Right renal cortex interstitium (tissue), 3 donors: ENCODE measurements at places on chromosomes 6 and 20.

- DNase-seq = no peak
These were observed 28.4 kb downstream of the IL20RA start for GRCh38 chr6:137016356-137016755.

DNA sequence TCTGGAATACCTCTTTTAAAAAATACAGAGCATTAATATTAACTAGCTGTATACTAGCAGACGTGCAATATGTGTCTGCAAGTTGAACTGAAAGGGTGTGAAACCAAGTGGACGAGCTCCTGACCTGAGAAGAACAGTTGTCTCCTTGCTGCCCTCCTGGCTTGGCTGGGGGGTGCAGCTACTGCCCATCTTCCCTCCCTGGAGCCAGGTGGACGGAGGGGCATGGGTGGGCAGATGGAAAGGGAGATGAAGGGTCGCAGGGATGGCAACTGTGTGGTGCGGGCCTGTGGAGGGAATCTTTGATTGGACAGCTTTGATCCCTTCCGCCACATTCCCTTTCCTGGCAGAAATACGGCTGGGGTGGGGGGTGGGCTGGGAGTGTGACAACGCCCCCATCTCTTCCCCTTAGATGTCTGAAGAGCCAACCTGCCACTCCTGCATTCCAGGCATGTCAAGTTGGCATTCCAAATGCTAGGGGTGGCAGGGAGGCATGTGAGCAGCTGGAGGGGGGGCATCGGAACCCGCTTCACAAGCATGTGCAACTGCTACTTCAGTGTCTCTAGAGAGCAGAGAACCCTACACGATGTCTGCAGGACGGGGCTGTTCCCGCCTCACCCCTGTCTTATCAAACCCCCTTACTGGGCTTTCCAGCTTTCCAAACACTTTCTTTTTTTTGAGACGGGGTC, 37.3 kb downstream of the SRSF3 start:
- no peak for DNase-seq

- DNase-seq = no peak
These were observed 305.4 kb downstream of the UTRN start for GRCh38 chr6:144590532-144590931.

DNA sequence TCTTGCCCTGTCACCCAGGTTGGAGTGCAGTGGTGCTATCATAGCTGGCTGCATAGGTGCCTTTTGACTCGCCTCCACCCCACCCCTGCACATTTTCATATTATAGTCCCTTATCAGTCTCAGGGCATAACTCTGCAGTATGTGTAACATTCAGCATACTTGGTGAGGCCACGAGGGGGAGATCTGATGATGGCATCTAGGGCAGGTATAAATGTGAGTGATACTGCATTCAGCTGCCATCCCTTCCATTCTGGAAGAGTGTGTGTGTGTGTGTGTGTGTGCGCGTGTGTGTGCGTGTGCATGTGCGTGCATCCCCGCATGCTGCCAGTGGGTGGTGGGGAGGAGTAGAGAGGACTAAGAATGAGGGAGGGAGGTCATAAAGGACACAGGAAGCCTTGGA, 81.4 kb downstream of the JARID2 start:
- no peak for DNase-seq

DNA sequence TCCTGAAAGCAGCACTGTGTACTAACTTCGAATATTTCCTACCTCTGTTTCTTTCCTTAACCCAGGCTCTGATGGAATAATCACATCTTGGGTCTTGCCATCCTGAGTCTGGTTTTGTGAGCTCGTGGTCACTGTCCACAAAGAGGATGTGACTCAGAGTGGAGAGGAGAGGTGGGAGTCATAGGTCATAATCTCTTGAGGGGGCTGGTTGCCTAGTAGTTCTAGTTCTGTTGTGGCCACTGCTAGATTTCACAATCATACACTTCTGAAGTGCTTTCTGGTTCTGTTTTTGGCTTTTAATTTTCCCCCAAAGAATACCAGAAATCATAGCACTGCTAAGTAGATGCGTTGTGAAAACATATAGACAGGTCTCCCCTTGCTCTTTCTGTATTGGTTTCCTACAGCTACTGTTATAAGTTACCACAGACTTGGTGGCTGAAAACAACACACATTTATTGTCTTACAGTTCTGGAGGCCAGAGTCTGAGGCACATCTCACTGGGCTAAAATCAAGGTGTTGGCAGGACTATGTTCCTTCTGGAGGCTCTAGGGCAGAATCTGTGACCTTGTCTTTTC, 102.8 kb downstream of the NRSN1 start:
- no peak for DNase-seq

GRCh38 chr6:142816031-142816430, 128.9 kb downstream of the HIVEP2 start:
- no peak for DNase-seq

GRCh38 chr6:87755708-87756671, 54.0 kb upstream of the AKIRIN2 start:
- no peak for DNase-seq

DNA sequence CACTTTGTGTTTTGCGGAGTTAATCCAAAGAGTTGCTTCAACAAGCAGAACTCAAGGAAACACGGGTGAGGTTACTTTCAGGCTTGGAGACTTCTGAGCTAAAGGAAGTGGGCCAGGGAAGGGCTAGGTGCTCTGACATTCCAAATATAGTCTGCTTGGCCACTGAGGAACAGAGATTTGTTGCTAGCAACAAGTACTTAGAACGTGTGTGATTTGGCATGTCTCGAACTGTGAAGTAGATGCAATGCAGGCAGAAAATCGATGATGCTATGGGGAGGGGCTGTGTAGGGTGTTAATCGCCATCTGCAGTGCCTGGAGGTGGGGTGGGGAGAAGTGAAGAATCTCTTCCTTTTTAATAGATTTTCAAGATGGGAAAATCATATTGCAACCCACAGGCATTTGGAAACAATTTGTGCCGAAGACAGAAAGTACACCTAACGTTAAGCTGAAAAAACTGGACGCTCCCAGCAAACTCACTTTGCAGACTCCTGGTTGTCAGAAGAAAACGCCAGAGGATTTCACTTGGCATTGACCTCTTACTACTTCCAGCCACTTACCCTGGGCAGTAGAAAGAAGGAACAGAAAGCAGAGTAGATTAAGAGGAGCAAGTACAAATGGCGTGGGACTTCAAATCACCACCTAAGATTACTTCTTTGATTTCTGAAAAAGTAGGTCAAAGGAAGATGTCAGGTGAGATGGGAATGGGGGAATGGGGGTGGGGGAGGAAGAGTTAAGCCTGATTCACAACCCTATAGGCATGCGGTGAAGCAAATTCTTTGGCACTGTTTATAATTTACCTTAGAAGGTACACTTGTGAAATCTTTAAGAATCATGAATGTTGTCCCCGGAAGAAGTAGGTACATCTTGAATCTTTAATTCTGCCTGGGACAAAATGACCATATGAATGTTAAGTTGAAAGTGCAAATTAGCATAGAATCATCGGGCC, 314.1 kb downstream of the CD83 start:
- no peak for DNase-seq

DNA sequence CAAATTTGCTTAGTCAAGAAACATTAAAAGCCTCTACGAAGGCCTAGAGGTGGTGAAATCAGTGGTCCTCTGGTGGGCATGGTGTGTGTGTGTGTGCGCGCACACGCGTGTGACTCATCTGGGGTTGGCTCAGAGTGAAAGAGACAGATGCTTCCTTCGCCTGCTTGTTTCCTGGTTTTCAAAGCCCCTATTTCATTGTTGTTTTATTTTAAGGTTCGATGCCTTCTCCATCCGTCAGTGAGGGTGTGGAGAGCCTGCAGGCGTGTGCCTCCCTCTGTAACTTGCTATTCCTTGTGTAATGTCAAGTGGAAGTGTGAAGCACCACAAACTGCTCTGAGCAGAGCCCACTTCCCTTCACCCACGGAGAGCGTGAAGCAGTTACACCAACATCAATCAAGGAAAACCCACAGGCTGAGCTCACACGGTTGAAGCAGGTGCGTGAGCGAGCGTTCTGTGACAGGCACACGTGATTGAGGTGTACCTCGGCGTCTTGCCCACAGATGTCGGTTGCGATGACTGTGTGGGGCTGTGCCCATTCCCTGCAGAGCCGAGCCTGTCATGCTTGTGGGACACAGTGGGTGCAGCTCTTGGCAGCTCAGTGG, 233.9 kb downstream of the PRL start:
- no peak for DNase-seq

DNA sequence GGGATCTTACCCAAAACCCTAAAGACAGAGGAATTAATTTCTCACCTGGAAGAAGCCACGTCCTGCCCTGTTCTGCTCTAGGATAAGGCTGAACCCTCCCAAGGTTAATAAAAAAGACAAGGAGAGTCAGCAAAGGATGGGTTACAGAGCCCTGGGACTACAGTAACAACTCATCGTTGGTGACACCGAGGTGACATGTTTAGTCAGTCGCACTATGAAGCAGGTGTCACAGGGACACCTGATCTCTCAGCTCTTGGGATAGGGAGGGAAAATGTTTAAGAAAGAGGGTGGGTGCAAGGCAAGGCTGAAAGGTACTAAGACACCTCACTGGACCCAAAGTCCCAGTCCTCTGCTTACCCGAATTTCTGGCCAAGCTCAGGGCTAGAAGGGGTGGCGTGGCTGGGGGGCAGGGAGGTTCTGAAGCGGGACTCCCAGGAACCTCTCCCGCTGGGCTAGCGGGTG, 562 bp downstream of the MOCS1 start:
- DNase-seq = no peak

GRCh38 chr6:149233056-149233715, 84.3 kb upstream of the TAB2 start:
- DNase-seq = no peak

DNA sequence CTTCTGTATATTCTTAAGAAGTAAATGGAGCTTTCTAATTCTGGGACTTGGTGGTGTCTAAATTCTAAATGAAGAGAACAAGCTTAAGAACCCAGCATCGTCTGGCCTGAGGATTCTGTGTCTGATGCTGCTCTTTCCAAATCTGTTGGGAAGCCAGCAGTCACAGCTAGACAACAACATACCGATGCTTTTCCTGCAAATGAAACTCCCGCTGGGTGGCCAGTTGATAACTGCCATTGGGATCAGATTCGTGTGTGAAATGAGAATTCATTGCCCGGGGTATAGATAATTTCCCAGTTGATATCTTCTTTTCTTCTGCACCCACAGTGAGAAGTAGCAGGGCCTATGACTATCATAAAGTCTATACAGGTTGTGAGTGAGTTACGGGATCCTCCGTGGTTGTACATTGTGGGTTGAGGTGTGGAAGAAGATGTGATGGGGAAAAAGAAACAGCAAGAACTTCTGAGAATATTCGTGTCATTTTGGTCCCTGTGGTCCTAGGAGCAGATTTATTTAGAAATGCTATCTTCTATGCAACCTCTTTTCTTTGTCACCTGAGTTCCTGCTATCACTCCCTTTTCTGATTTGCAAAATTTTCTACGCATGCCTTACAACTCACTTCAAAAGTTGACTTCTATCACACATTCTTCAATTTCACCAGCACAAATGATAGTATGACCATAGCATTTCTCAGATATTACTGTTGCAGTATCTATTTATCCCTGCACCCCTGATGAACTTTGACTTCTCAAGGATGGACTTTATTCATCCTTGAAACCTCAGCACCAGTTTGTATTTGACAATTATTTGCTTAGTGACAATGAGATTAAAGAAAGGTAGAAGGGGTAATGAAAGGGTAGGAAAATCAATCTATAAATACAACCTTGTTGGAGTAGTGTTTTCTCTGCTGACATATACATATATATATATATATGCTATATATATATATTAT, 10.4 kb downstream of the NOX3 start:
- no peak for DNase-seq

- no peak for DNase-seq
These were observed 442.6 kb upstream of the PTCHD4 start for GRCh38 chr6:48553467-48554189.

- DNase-seq = no peak
These were observed 75.9 kb upstream of the SYNJ2 start for GRCh38 chr6:157905590-157906342.

GRCh38 chr6:16043171-16044135, 85.4 kb upstream of the MYLIP start:
- DNase-seq = no peak

- DNase-seq = no peak
These were observed 3.3 kb upstream of the OXT start for GRCh38 chr20:3068075-3068474.

DNA sequence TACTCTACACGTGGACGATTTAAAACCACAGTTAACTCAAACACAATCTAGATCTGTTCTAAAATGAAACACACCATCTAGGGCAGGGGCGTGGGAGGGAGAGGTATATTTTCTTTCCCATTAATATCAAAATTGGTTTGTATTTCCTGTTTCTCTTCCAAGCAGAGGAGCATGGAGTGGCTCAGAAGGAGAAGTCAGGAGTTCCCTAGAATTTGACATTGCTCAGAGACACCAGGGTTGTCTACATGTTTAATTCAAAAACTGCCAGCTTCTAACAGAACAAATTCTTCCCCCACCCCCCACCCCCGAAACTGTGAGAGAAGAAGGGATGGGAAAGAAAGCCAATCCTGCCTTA, 2.3 kb downstream of the PREX1 start:
- DNase-seq = no peak

GRCh38 chr6:26161322-26161721, 74.1 kb downstream of the HFE start:
- no peak for DNase-seq

GRCh38 chr6:24802271-24803059, 3.7 kb upstream of the ARMH2 start:
- DNase-seq = no peak

DNA sequence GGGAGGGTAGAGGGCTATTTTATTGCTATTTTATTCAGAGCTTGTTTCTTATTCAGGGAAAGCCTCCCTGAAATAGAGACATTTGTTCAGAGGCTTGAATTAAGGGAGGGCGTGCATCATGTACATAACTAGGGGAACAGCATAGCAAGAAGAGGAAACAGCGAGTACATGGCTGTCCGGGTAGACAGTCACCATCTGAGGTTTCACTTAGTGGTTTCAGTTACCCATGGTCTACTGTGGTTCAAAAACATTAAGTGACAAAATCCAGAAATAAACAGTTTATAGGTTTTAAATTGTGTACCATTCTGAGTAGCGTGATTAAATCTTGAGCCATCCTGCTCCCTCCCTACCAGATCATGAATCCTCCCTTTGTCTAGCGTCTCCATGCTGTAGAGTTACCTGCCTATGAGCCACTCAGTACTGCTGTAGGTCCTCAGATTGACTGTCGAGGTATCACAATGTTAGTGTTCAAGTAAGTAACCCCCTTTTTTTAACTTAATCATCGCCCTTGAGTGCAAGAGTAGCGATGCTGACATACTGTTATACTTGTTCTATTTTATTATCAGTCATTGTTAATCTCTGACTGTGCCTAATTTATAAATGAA, 791.5 kb downstream of the TFAP2A start:
- no peak for DNase-seq

DNA sequence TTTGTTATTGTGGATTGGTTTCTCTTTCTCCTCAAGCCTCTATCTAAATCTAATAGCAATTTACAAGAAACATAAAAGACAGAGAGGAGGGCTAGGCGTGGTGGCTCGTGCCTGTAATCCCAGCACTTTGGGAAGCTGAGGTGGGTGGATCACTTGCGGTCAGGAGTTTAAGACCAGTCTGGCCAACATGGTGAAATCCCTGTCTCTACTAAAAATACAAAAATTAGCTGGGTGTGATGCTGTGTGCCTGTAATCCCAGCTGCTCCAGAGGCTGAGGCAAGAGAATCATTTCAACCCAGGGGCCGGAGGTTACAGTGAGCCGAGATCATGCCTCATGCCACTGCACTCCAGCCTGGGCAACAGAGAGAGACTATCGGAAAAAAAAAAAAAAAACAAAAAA, 46.6 kb downstream of the SLC2A12 start:
- no peak for DNase-seq

GRCh38 chr6:31680226-31681134, at the start of gene LY6G5C:
LY6G5C (minus strand) TSS chr6:31681067; CDS start chr6:31680373, 694 bp downstream.
- DNase-seq = no peak

- no peak for DNase-seq
These were observed 1.2 kb downstream of the PTPRA start for GRCh38 chr20:2874456-2874855.

- DNase-seq = no peak
These were observed 40.6 kb downstream of the BPIFB4 start for GRCh38 chr20:33119725-33120720.
